Tibial artery (tissue), 4 donors: ENCODE measurements at places on chromosomes 6 and 20.

GRCh38 chr20:50774515-50774914 lies 20.3 kb upstream of the BCAS4 start:
- peak; percentile 6 for DNase-seq

DNA sequence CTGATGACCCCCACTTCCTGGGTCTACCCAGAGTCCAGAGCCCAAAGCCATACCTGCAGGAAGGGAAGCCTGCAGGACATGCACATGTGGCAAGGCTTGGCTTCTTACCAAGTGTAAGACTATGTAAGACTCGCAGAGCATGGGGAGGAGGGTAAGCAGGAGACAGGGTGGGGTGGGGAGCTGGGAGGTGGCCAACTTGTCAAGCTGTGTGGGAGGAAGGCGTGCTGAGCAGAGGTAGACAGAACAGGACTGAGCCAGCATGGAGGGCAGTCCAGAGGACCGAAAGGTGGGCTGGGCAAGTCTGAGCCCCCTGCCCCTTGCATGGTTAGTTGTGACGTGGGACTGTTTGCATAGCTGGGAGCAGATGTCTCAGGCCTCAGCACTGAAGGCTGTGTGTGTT lies 53.4 kb upstream of the RNF24 start:
- no peak for DNase-seq

- DNase-seq: no peak
These were observed 4.0 kb downstream of the SLC32A1 start for GRCh38 chr20:38728191-38728781.

DNA sequence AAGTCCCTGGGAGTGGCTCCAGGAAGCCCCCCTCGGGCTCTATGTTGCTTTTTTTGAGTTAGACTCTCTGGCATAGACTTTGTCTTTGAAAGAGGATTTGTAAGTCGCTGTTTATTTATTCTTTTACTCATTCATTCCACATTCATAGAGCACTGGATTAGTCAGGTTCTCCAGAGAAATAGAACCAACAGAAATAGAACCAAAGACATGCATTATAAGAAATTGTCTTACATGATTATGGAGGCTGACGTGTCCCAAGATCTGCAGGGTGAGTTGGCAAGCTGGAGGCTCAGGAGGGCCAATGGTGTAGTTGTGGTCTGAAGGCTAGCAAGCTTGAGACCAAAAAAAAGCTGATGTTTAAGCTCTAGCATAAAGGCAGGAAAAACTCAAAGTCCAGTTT lies 98.3 kb upstream of the CHD6 start:
- no peak for DNase-seq

- no peak for DNase-seq
These were observed 25.6 kb upstream of the GABRR1 start for GRCh38 chr6:89242574-89243330.
